ENCODE measurements at places on chromosomes 6 and 20.

GRCh38 chr20:36010825-36011224, 42.4 kb downstream of the CNBD2 start:
- no peak for DNase-seq

DNA sequence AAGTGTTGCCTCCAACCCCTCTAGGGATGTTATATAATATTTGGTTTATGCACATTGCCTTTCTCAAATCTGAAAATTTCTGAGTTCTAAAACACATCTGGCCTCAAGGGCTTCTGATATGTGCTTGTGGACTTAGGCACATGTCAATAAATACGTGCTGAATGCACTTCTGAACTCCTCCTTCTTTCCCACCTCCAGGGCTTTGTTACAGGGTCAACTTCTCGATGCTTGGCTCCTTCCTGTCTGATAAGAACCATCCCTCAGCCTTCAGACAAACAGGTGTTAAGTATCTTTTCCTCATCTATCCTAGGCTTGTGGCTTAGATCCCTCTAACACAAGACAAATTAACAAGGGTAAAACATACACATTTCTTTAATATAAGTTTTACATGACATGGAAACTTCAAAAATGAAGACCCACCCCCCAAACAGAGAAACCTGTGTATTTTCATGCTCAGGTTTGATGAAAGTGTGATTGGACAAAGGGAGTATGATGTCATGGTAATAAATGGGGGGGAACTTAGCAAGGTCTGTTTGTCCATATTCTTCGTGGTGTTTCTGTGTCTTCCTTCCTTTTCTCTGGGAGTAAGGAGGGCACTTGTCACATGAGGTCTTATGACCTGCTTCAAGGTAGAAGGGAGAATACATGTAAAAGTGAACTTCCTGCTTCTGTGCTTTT, 326.9 kb downstream of the CD83 start:
- DNase-seq = no peak

GRCh38 chr20:2142649-2143048, 41.0 kb downstream of the STK35 start:
- no peak for DNase-seq

DNA sequence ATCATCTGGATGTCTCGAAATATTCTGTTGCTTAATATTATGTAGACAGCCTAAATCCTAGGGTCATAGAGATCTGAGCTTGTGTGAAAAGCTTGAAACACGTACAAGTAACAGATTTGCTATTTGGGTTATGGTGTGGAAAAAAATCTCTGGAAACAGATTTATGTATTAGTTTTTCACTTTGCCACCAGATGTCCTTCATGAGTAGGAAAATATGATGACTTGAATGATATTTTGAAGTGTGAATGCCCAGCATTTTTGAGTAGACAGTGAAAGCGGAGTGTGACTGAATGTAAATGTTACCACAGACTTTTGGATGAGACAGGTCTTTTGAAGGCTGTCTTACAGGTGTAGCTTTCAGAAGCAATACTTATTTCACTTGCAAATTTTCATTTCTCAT, 4.2 kb upstream of the BMP6 start:
- peak; percentile 54 for DNase-seq

- DNase-seq = no peak
Measured at GRCh38 chr6:167663316-167663715, 163.4 kb upstream of the AFDN start.

DNA sequence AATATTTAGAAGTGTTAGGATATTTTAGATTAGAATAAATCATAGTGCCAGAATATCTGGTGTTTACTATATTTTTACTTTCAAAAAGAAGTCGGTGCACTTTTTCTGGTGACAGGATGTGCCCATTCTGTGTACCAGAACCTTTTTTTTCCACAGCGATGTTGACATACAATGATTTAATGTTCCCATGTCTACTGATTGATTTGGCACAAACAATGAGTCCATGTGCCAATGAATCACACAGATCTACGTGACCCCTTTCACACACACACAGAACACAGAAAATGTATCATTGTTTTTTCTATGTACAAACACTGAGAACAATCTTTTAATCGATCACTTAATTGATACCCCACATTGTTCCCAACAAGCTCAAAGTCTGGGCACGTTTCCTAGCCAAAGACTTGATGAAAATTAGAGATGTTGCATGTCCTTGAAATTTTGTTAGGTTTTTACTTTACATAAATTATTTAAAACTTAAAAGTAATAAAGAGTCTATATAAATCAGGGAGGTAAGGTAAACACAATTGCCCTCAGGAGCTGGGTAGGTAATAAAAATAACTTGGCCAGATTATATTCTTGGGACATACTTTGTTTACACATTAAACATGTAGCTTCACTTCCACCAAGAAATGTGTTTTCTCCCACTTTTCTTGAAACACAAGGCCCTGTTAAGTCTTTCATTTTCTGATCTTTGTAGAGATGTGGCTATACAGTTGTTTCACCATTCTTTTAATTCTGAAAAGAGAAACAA, 36.4 kb upstream of the SOX4 start:
- peak; percentile 12 for DNase-seq

DNA sequence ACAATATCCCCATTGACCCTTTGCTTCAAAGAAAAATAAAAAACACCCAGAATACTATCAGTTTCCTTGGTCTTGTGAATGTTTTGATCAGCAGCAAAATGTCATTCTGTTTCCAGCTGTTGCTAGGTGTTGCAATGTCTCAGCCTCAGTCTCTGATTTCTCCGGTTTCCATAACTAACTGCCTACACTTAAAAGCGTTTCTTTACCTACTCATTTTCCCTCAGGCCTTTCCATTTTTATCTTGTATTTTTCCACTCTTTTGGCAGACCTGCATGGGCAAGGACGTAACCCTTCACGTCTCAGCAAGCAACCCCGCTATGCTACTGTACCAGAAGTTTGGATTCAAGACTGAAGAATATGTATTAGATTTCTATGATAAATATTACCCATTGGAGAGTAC, 49.4 kb downstream of the KAT14 start:
- peak; percentile 30 for DNase-seq

GRCh38 chr6:33912195-33912594, 108.4 kb upstream of the MLN start:
- no peak for DNase-seq

DNA sequence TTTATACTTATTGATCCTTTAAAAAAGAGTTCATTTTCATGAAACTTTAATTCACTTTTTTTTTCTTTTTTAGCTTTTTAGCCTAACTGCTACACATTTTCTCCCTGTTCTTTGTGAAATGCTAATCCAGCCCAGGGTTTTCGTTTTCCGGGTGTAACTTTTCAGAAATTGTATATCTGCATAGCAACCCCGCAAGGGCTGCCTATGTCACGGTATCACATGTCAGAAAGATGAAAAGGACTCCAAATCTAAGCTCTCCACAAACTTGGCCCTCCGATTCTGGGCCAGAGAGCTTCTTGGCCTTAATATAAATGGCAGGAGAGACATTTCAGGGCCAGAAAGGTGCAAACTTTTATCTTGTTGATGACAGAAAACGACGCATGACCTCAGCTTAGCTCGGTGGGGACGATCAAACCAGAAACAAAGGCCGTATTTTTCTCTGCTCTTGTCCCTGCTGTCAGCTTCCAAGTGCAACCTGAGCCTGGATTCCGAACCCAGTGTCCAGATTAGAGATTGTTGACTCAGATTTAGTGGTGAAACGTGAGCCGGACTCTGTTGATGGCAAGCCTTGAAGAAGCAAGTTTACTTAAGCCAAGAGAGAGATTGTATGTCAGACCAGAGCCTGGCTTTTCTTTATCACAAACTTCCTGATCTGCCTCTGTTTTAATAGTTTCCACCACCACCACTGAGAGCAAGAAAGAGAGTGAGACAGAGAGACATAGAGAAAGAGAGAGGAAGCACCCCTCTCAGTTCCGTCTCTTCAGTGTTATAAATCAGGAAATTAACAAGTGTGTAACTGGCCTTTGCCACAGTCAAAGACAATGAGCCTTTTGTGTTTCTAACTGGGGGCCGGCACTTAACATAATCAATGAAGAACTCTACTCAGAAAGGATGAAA, 157.8 kb downstream of the SCML4 start:
- DNase-seq = peak; percentile 90

- no peak for DNase-seq
Measured at GRCh38 chr20:1685304-1686052, 27.9 kb upstream of the SIRPG start.

DNA sequence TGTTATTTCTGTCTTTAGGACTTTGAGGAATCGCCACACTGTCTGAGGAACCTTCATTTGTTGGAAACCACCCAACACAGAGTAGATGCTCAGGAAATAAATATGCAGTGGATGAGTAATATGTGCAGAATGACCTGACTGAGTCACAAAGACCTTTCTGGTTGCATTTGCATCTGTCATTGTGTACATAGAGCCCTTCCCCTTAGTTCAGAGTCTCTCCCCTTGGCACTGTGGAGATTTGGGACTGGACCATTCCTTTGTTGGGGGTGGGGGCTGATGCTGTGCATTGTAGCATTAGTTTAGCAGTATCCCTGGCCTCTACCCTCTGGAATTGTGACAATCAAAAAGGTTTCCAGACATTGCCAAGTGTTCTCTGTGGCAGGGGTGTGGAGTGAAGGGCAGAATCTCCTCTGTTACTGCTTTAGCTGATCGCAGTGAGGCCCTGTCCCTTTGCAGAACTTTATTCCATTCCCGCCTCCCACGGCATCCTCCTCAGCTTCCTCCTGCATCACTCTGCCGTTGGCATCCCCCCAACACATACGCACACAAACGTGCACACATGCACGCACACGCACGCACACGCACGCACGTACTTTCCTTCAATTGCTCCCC, 64.5 kb downstream of the EYA2 start:
- peak; percentile 95 for DNase-seq

DNA sequence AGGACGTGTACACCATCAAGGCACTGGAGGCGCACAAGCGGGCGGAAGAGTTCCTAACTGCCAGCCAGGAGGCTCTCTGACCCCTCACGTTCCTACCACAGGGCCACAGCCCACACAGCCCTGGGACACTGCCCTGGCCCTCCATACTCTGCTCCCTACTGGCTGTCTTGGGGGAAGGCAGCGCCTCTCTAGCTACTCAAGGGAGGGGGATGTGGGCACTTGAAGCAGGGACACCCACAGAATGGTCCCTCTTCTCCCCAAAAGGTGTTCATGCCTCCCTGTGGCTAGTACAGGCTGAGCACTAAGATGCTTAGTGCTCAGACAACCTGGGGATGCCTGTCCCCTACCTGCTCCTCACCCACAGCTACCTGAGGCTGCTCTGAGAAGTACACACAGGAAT, 2.5 kb downstream of the MEA1 start:
- no peak for DNase-seq

GRCh38 chr20:8132484-8133309, 631 bp downstream of the PLCB1 start:
- peak; percentile 43 for DNase-seq

- DNase-seq = no peak
Measured at GRCh38 chr6:21733311-21733710, 139.8 kb downstream of the SOX4 start.

DNA sequence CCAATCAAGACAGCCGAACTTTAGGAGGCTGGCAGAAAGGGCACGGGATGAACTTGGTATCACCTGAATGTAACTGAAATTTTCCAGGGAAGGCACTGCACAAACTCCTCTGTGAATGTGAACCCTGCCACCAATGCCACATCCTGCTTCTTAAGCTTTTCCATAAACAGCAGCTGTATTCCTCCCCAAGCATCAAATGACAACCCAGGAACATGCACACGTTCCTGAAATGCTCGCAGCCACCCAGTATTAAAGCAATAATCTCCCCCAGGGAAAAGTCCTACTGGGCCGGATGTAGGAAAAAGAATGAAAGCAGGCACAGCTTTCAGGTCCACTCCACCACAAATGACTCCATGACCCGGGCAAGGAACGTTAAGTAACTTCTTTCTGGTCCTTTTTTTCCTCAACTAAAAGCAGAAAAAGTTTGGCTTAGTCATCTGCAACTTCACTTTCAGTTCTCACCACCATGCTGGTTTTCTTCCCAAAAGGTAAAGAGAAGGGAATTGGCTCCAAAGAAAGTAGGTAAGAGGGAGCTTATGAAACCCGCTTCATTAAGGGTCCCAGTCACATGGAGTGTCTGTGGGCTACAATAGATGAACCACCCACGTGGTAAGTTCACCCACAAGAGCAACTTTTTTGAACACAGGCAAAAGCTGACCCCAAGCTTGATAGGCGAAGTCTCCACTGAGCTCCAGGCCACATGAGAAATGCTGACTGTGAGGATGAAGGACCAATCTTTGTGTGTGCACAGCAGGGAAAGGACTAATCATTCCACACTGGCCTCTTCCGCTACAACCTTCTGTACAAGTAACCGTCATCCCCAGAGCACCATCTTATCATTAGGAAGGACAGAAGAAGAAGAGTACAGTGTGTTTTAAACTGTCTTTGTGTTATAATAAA, 90.1 kb downstream of the HIVEP2 start:
- DNase-seq = no peak

- peak; percentile 28 for DNase-seq
Measured at GRCh38 chr6:153001767-153002612, 519 bp downstream of the MTRF1L start.

GRCh38 chr6:134413241-134413643, 95.3 kb upstream of the SGK1 start:
- DNase-seq = no peak

GRCh38 chr6:8651998-8652397, 216.7 kb upstream of the SLC35B3 start:
- DNase-seq = no peak

- no peak for DNase-seq
Measured at GRCh38 chr6:12457094-12457493, 166.9 kb downstream of the EDN1 start.

DNA sequence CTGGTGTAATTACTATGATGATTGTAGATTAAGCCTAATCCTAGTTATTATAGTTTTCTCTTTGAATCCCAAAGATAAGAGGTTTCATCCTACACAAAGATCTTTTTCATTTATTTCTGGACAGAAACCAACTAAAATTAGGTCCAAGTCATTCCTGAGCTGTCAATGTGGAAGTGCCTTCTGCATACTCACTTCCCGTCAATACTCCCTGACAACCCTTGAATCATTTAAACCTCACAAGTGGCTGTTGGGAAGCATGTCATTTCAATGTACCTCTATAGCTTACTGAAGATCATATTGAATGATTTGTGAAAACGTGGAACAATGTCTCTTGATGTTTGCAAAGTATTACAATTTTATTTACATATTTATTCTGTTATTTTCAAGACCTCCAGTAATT, 274.1 kb downstream of the HACE1 start:
- no peak for DNase-seq

- DNase-seq = no peak
Measured at GRCh38 chr20:22908437-22908836, 126.7 kb upstream of the SSTR4 start.

- DNase-seq = no peak
Measured at GRCh38 chr6:44869321-44869897, 458.7 kb upstream of the RUNX2 start.

DNA sequence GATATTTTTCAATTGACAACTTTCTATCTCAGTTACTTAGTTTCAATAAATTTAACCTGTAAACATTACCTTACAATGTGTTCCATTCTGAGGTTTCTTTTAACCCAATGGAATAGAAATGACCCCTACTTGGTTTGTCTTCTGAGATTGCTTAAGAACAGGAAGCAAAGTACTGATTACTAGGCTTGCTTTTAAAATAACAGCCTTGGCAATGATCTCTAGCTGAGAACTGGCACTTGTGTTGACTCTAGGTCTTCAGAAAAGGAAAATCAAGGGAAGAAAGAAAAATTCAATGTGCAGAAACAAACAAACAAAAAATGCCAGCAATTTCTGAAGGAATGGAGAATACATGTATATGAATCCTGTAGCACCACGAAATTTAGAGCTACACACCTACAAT, 66.1 kb downstream of the SYNE1 start:
- DNase-seq = peak; percentile 71

- DNase-seq = peak; percentile 73
Measured at GRCh38 chr6:108589244-108589791, 28.6 kb downstream of the FOXO3 start.

- DNase-seq = peak; percentile 82
Measured at GRCh38 chr6:1406306-1407072, 17.1 kb downstream of the FOXF2 start.

Data from iris pigment epithelial cell (primary cell).